ENCODE measurements at places on chromosomes 5 and 9.

DNA sequence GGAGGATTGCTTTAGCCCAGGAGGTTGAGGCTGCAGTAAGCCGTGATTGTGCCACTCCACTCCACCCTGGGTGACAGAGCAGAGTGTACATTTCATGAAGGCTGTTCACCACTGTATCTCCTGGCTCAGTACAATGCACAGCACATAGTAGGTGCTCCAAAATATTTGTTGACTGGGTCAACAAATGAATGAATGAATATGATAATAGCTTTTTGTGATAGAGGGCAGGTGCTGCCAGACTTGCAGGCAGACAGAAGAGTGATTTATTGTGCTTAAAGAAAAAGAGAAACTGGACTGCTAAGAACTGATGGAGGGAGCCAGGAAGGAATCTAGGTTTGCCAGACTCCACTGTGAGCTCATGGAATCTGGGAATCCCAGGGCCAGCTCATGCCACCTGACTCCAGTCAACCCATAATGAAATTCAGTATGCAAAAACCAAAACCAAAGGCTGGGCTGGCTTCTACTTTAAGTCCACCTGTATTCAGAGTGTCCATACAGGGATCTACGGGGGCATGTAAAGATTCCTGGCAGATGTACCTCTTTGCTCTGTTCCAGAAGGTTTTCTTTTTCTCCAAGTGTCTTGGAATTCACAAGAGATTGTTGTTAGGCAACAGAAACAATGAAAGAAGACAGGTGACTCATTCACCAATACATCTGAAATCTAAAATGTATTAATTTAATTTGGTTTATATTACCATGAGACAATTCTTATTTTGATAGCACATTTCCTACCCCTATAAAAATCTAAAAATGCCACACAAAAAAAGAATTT lies 15.5 kb upstream of the CTNNA1 start:
- no peak for DNase-seq

DNA sequence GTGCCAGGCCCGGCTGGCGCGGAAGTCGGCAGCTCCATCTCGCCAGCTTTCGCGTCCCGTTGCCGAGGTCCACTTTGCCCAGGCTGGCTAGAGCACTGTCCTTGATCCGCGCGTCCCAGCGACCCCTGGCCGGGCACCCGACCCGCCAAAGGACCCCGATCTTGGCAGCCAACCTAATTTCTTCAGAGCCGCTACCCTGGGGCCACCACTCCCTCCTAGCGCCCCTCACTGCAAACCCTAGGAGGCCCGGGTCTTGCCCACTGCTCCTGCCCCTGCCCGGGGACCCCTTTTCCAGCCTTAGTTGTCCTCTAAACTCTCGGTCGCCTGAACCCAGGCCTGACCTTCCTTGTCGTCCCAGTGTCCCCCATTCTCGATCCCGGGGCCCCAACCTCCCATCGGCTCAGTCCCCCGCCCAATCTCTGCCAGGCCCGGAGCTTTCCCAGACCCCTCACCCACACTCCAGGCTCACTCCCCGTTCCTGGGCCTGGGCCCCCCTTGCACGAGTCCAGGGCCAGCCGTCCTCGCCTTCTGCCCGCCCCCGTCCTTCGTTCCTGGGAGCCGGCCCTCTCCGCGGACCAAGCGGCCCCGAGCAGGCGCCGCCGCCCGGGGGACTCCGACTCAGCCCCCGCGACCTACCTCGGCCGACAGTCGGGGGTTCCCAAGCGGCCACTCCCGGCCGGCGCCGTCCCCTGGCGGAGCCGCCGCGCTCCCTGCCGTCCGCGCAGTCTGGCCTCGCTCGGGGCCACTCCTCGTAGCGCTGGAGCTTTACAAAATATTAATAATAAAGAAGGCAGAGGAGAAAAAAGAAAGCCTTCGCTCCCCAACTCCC lies 701 bp upstream of the LMX1B start:
- DNase-seq, result no peak

DNA sequence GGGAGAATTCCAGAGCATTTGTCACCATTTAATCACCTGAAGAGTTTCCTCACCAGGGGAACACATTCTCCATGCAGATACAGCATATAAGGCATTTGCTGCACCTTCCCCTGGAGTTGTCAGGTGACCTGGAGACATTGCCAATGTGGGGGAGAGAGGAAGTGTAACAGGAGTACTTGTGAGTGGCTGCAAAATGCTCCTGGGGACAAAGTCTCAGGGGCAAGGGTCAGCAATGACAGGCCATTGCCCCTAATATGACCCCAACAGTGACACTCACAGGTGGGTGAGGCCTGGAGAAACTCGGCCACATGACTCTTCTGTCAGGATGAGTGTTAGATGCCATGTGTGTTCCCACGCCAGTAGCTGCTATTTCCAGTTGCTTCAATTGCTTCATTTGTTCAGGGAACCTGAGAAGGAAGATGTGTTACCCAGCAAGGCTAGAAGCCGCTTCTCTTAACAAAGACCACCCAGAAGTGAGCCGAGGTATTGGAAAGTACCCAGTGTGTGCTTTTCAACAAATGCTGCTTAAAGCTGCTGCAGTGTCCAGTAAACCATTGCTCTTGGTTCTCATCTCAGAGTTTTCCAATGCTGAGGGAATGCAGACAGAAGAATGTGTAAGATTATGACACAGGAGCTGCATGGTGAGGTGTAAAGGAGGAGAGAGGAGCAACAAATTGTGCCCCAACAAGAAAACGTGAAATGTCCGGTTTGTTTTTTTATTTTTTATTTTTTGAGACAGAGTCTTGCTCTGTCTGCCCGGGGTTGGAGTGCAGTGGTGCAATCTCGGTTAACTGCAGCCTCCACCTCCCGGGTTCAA lies 128.2 kb upstream of the SLC44A1 start:
- DNase-seq, result no peak

DNA sequence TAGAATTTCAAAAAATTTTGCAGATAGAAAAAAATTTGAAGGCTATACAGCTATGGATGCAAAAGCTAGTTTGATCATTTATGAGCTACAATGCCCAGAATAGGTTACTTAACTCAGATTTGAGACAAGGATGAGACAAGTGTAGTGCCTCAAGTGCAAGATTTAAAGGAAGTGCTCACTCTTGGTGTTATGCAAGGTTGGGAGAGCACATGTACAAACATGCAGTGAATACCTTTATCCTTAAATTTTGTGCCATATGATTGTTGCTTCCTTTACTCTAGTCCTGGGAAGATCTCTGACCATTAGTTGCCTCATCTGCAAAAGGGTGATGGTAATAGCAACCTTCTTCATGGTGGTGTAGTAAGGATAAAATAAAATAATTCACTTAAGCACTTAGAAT lies 31.7 kb upstream of the PPP2R2B start:
- DNase-seq, result no peak

GRCh38 chr5:59367791-59368394 lies 525.6 kb downstream of the PDE4D start:
- peak; percentile 22 for DNase-seq

GRCh38 chr9:7118633-7119032 lies 360.9 kb downstream of the KDM4C start:
- no peak for DNase-seq

GRCh38 chr5:17992291-17992690 lies 358.0 kb downstream of the TAF11L14 start:
- no peak for DNase-seq

GRCh38 chr9:127158786-127159324 lies 36.4 kb upstream of the ANGPTL2 start:
- DNase-seq, result no peak

GRCh38 chr9:92850898-92851297 lies 26.9 kb downstream of the ZNF484 start:
- DNase-seq, result no peak

DNA sequence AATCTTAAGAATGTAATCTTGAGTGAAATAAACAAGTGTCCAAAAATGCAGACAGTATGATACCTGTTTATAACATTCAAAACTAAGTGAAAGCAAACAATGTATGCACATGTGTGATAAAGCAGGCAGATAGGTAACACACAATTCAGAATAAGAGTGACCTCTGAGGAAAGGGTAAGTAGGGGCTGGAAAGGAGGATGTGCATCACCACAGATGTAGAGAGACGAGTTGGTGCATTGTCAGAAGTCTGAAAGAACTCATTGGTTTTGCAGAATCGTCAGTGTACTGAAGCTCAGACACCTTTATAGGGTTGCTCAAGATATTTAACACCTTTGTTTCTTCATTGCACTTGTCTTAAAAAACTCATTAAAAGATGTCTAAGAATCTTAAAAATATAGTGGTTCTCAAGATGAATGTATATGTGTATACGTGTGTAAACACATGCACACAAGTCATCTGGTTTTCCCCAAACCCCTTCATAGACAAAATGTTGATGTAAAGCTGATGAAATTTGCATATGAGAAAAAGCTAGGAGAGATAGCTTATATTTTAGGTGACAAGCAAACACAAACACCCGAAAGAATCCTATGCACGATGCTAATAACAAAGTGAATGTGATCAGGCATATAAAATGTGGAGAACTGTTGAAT lies 197.6 kb upstream of the MEF2C start:
- DNase-seq, result no peak

DNA sequence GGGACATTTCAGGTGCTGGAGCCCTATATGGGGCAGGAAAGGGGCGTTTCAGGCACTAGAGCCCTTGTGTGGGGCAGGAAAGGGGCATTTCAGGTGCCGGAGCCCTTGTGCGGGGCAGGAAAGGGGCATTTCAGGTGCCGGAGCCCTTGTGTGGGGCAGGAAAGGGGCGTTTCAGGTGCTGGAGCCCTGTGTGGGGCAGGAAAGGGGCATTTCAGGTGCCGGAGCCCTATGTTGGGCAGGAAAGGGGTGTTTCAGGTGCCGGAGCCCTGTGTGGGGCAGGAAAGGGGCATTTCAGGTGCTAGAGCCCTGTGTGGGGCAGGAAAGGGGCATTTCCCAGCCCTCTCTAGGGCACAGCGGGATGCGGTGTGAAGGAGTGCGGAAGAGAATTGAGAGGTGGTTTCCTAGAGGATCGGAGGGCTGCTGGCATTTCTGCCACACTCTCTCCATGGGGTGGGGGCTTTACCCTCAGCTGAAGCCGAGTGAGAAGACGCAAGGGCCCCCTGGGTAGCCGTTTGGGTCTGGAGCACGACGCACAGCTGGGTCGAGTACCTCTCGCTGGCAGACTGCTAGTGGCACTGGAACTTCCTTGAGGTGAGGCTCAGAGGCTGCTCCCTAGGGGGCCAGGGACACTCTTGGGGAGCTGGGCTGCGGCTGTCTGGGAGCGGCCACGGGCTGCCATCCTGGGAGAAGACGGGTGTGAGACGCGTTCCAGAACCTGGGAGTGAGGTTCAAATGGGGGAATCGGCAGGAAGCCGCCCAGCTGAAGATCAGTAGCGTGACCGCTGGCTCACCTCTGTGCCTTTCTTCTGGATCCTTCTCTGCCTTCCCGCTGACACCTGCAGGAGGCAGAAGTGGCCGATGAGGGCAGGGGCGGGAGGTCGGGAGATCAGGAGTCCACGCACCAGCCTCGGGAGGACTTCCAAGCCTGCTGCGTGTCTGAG lies 122.6 kb upstream of the IRX4 start:
- no peak for DNase-seq

GRCh38 chr9:38423273-38423972 lies 831 bp downstream of the IGFBPL1 start:
- no peak for DNase-seq

DNA sequence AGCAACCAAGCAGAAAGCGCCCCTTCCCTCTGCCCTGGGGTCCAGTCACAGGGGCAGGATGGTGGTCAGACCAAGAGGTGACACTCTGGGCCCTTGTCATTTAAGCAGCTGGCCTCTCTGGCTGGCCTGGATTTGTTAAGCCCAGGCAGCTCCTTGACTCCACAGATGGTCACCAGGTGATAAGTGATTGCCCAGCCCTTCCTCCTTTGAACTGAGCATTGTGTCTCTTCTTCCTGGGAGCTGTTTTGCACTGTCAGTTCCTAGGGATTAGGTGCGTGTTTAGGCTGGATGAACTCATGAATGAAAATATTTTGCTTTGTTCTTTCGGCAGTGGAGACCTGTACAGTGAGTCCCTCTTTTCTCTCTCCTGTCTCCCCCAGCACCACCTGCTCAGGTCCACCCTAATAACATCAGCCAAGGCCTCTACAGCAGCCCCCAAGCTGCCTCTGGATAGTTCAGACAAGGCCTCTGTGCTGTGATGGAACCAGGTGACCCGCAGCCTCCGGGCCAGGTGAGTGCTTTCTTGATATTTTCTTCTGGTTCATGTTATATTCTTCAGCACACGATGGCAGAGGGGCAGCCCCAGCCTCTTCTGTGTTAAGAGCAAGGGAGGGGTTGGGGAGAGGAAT lies 139.7 kb upstream of the PITX1 start:
- DNase-seq, result no peak

GRCh38 chr5:71573591-71573990 lies 13.5 kb upstream of the MCCC2 start:
- DNase-seq, result no peak

DNA sequence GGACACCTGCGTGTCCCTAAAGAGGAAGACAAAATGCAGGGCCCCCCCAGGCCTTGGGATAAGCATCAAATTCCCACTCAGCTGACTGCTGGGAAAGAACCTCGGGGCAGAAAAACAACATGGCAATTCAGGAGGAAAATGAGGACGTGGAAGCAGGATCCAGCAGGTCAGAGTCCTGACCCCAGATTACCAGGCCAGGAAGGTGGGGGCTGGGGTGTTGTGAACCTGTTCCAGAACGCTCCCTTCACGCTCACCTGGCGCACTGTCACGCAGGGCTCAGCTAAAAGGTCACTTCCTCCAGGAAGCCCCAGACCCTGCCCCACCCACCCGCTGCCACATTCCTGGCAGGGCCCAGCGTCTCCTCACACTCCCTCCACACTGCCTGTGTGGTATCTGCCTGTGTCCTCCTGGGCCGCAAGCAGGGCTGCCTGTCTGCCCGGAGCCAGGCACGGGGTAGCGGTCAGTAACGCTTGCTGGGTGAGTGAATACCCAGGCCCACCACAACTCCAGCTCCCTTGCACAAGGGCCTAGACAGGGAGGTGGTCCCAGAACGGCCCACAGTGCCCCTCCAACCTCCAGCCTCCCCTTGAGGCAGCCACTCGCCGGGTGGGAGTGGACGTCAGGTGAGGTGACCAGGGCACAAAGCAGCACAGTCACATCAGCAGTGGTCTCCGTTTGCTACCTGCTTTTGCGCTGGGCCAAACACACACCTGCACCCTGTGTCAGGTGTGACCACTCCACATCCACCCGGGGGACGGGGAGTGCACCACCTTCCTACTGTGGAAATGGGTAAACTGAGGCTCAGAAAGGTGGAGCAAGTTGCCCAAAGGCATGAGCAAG lies 18.1 kb downstream of the VAV2 start:
- no peak for DNase-seq

- DNase-seq, result no peak
Measured at GRCh38 chr9:86040861-86041155, 58.5 kb downstream of the GOLM1 start.

DNA sequence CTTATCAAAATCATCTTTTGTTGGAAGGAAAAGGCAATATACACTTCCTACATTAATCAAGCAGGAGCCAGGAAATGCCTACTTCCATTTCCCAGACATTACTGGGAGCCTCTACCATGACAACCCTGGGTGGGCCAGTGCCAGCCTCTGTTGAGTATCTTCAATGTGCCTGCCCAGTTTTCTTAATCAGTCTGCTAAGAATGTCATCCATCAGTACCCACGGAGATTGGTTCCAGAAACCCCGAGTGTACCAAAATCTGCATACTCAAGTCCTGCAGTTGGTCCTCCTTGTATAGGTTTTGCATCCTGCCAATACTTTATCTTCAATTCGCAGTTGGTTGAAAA lies 82.4 kb downstream of the MARCHF3 start:
- DNase-seq, result no peak
